Epithelial cell of proximal tubule (primary cell): ENCODE measurements at places on chromosomes 4 and X.

- no peak for DNase-seq
These were observed 527.7 kb upstream of the MAGEB2 start for GRCh38 chrX:29687687-29688086.

- DNase-seq, result no peak
These were observed 586.9 kb upstream of the NR3C2 start for GRCh38 chr4:149029056-149029651.

DNA sequence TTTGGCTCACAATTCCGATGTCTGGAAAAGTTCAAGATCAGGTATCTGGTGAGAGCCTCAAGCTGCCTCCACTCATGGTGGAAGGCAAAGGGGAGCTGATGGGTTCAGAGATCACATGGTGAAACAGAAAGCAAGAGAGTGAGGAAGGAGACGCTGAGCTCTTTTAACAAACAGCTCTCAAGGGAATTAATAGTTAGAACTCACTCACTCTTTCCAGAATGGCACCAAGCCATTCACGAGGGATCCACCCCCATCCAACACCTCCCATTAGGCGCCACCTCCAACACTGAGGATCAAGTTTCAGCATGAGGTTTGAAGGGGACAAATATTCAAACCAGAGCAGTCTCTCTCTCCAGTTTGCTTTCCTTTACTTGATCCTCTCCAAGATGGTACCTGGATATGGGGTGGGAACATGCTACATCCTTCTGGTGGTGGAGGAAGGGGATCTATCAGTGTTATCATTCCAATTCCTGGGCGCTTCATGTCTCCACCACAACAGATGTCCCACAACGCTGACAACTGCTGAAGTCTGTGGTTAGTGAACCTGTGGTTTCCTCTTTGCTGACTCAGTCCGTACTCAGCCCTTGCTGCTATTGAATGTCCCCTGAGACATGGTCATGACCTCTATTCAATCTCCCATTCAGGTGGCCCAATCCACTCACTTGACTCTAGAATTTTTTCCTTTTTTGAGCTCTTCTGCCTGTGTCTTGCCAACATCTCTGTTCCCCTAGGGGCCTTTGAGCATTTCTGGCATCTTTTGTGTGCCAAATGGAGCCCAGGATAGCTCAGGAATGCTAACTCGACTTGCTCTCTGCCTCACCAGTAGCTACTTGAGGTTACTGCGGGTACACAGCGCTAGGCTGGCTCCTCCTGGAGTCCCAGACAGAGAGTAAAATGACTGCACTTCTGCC, 395.2 kb downstream of the MID1IP1 start:
- DNase-seq, result no peak

GRCh38 chrX:53704294-53704693, 17.8 kb upstream of the HUWE1 start:
- no peak for DNase-seq

GRCh38 chr4:105483840-105484239, 10.0 kb upstream of the PPA2 start:
- no peak for DNase-seq

DNA sequence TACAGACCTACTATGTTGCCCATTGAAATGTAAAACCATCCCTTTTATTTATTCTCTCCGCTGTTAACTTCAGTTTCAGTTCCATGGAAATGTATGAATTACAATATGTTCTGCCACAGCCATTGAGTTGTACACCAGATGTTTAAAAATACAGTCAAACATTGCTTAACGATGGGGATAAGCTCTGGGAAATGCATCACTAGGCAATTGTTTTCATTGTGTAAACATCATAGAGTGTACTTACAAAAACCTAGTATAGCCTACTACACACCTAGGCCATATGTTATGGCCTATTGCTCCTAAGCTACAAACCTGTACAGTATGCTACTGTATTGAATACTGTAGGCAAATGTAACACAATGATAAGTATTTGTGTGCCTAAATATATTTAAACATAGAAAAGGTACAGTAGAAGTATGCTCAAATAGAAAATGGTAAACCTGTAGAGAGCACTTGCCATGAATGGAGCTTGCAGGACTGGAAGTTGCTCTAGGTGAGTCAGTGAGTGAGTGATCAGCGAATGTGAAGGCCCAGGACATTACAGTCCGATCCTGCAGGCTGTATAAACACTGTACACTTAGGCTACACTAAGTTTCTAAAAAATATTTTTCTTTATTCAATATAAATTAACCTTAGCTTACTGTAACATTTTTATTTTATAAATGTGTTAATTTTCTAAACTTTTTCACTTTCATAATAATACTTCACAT, 2.7 kb upstream of the PF4V1 start:
- no peak for DNase-seq

DNA sequence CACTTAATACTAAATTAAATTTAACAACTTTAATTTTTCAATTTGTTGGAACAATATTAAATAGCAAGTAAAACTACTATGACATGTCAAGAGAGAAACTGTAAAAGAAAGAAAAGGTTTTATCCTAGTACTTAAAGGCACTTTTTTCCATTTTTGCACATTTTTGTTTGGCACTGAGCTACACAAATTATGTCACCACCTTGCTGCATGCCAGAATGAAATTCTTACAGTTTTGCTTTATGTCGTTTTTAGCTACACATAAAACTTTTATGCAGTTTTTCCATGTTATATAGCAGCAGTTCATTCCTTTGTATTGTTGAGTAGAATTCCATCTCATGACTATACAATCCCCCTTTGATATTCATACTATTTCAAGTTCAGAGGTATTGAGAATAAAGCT, 99.1 kb upstream of the RXFP1 start:
- no peak for DNase-seq

DNA sequence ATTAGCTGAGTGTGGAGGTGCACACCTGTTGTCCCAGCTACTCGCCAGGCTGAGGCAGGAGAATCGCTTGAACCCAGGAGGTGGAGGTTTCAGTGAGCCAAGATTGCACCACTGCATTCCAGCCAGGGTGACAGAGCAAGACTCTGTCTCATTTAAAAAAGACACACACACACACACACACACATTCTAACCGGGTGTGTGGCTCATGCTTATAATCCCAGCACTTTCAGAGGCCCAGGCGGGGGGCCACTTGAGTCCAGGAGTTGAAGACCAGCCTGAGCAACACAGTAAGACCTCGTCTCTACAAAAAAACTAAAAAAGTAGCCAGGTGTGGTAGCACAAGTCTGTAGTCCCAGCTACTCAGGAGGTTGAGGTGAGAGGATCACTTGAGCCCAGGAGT, 152.3 kb downstream of the LRBA start:
- DNase-seq, result no peak

DNA sequence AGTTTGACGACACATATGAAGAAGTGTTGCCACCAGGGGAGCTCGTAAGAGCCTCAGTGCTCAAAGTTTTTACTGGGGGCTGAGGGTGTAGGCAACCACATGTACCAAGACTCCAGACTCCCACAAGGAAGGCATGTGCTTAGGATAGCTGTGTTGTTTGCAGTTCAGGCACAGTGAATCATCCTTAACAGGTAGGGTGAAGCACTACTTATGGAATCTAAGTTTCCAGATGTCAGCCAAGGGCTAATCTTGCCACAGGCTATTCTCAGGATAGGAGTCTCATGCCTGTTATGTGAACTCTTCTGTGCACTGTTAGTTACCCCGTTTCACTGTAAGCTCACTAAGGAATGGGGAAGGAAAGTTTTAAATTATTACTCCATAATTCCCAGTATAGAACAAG, 202.6 kb downstream of the TMA16 start:
- DNase-seq, result no peak

DNA sequence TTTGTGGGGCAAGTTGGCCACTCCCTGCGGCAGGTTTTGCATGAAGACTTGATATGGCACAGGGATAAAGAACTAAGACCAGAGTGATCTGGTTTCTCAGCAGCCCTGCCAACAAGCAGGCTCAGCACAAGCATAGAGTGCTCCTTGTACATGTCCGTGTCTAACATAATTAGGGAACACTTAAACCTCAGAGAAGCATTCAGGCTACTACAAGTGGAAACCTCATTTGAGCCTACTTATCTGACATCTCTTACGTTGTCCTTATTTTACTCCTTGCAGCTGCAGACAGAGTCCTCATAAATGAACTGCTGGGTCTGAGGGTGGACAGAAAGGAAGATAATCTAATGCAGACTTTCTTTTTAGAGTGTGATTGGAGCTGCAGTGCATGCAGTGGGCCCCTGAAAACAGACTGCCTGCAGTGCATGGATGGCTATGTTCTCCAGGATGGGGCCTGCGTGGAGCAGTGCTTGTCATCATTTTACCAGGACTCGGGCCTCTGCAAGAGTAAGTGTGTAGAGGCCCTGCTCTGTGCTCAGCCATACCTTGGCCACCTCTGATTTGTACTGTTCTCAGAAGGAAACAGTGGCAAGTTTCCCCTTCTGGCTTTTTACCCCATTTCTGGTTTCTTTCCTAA, 179.1 kb upstream of the ANXA3 start:
- no peak for DNase-seq

GRCh38 chrX:11996810-11997209, 141.5 kb upstream of the FRMPD4 start:
- DNase-seq, result no peak

DNA sequence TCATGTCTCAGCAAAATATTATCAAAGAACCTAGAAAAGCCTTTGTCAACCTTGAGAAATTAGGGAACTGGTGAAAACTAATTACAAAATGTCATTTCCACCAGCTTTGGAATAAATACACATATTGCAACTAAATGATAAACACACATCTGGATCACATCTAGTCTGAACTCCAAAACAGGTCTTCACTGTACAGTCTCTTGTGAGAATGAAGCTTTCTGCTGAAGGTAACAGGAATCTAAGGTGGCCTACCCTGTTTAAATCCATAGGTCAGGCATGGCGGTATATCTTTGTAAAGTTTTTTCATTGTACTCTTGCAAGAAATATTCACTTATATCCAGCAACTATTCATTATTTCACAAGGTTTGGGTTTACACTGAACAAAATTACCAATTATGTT, 1.7 kb downstream of the SH3D19 start:
- DNase-seq, result no peak

- no peak for DNase-seq
These were observed 67.1 kb downstream of the IL15 start for GRCh38 chr4:141703497-141703896.
